ENCODE measurements at places on chromosomes 6 and 20.

DNA sequence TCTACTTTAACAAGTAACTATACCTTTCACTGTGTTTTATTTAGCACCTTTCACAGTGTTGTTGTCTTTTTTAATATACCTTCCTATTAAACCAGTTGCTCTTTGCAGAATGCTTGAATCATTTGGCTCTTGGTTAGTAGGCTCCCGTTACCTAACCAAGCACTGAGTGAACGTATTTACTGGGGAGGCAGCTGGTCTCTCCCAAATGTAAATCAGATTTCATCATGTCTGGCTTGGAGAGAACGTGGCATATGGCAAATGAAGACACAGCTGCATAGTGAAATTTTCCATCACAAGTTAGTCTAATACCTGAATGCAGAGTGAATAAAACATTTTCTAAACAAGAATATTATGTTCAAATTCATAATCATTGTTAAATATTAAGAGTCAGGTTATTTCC lies 12.4 kb downstream of the HTR1E start:
- no peak for DNase-seq

- DNase-seq, result no peak
Observed at GRCh38 chr20:1308067-1308701, 20.8 kb downstream of the SDCBP2 start.

- no peak for DNase-seq
Observed at GRCh38 chr20:23125625-23126191, 39.6 kb upstream of the CD93 start.

DNA sequence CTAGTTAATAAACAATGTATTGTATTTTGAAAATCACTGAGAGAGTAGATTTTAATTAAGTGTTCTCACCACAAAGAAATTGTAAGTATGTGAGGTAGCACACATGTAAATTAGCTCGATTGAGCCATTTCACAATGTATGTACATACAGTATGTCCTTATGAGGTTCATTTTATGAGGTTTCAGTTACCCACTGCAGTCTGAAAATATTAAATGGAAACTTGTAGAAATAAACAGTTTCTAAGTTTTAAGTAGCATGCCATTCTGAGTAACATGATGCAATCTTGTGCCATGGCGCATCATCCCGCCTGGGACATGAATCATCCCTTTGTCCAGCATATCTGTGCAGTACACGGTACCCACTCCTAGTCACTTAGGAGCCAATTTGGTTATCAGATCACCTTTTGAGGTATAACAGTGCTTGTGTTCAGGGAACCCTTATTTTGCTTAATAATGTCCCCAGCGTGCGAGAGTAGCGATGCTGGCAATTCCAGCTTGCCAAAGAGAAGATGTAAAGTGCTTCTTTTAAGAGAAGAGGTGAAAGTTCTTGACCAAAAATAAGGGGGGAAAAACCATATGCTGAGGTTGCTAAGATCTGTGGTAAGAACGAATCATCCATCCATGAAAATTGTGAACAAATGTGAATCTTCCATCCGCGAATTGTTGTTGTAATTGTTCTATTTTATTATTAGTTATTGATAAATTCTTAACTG lies 64.7 kb downstream of the KCNS1 start:
- peak; percentile 48 for DNase-seq

GRCh38 chr6:6826095-6826901 lies 237.8 kb downstream of the LY86 start:
- peak; percentile 30 for DNase-seq

DNA sequence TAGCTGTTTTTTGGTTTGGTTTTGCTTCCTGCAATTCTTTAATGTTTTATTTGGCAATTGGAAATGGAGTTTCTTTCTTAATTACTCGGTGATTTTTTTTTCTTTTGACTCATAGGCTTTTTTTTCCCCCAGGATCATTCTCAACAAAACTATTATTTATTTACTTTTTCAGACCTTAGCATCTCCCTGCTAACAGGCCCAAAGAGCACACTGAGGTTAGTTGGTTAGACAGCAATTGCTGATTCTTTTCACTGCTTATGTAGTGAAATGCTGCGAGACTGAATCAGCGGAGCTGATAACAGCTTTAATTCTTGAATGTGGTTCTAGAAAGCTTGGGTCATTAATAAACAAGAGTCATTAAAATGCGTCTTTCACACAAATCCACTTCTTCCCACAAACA lies 79.1 kb upstream of the ZFP64 start:
- DNase-seq, result no peak

GRCh38 chr6:147507162-147508041 lies 1.1 kb upstream of the SAMD5 start:
- peak; percentile 12 for DNase-seq

DNA sequence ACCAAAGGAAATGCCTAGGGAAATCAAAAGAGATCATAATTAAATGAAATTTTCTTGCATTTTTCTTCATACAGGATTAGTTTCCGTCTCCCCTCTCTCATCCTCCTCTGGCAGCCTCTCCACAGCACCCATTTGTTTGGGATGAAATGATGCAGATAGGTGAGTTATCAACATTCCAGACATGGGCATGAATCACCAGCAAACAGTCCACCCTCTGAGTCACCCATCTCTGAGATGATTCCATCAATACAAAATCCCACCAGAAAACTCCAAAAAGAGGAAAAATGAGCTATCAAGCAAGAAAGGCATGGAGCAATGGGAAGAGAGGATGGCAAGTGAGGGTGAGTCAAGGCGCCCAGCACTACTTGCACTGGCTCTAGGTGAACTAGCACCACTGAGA lies 11.4 kb downstream of the MC3R start:
- DNase-seq, result no peak

DNA sequence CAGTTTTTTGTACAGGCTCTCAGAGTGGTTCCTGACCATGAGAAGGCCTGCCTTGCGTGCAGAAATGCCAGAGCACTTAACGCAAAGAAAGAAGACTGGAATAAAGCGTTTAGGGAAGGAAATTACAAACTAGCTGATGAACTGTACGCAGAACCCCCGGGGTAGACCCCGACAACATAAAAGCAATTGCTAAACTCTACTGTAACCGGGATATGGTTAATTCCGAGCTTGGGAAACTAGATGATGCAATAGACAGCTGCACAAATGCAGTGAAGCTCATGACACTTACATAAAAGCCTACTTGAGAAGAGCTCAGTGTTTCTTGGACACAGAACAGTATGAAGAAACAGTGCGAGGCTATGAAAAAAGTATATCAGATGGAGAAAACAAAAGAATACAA lies 35.7 kb downstream of the CITED2 start:
- DNase-seq, result no peak

DNA sequence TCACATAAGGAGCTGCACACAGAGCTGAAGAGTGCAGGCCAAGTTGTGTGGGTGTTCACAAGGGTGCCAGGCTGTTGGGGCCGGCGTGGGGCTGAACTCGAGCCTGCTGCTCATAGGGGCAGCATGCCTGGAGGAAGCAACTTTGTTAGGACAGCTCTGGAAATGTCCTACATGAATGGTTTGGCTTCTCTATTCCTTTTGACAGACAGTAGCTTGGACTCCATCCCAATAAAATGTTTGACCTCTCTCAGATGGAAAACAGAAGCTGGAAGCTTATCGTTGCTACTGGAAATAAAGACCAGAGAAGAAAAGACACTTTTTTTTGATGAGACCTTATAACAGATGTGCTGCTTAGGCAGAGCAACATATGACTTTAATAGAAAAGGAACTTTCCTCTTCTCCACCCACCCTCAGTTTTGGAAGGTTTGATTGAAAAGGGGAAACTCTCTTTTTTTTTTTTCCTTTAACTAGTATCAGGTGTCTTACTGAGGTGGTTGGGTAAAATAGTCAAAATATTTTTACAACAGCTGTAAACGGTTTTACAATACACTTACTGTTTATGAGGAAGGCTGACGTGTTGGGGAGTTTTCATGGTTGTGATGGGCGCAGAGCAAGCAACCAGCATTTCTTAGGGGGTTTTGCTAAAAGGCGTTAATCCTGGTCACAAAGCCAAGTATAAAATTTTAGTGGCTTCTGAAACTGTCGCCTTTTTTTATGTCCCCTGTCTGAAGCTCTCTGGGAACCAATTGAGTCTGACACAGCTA lies 80.7 kb upstream of the EEF1E1 start:
- no peak for DNase-seq

- DNase-seq, result no peak
Observed at GRCh38 chr6:47545223-47545622, 67.6 kb downstream of the CD2AP start.

DNA sequence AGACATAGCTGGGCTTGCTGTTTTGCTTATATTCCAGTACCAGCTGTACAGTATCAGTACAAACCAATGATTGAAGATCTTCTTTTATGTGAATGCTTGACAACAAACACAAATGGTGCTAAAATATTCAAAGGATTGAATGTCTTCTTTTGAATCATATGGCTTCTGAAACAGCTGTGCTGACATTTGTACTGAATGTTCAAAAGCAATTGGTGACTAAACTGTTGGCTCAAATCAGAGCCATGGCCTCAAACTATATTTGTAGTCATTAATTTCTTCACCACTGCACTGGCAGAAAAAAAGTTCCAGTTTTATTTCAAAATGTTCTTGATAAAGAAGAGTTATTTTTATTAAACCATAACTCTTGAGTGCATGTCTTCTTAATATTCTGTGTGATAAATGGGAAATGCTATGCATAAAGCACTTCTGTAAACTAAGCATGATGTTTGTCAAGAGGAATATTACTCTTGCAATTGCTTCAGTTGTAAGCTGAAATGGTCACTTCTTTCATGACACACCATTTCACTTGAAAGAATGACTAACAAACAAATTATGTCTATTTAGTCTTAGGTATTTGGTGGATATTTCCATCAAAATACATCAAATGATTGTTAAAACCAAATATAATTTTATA lies 45.9 kb upstream of the CENPW start:
- DNase-seq, result no peak

- DNase-seq, result no peak
Observed at GRCh38 chr6:167839343-167839742, 12.6 kb downstream of the AFDN start.

DNA sequence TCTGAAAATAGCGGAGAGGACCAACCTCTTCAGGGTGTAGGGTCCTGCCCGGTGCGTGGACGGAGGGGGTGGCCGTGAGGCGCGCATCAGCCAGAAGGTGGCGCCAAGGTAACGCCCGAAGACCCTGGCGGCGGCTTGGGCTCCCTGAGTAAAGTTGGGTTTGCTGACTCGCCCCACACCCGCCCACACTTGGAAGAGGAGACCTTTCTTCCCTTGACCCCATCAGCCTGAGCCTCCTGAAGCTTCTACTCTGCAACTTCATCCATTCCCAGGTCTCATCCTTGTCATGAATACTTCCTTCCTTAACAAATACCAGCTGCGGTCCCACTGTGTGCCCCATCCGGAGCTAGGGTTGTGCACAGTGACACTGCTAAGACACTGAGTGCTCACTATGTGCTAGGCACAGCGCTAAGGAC lies 14.6 kb downstream of the CD40 start:
- DNase-seq, result peak; percentile 67

DNA sequence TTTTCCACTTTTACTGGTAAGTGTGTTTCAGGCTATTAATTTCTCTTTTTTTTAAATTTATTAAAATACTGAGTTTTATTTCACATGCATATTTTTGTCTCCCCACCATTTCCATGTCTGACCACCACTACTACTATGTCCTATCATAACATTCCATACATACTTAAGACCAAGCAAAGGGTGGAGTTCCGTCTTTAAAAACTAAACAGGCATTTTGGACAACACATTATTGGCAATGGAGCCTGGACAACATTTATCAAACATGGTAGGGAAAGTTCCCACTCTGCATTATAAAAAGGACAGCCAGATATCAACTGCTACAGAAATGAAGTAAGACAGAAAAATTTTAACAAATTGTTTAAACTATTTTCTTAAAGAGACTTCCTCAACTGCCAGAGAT lies 91.9 kb downstream of the LMBRD1 start:
- no peak for DNase-seq

Measured in stimulated activated naive CD8-positive, alpha-beta T cell treated with anti-CD3 and anti-CD28 coated beads, Interleukin-15, amount 100 ng/mL, for 72 hours (primary cell).